Right hindlimb (tissue), 1 donor: ENCODE measurements at places on chromosomes 4 and X.

DNA sequence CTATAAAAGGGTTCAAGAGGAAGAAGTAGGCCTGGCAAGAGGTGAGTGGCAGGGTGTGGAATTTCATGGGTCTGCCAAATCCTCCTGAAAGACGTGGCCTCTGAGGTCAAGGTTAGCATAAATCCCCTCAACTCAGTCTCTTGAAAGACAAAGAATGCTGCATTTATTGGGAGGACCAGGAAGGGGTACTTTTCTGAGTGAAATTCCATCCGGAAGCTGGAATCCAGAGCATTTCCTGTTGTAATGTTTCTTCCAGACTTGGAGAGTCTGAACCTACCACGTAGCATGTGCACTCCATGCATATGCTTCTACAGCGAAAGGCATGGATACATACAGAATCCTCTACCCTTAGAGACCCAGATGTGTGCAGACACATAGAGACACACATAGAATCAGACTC is 13.4 kb upstream of the FGD1 start:
- DNase-seq: no peak

DNA sequence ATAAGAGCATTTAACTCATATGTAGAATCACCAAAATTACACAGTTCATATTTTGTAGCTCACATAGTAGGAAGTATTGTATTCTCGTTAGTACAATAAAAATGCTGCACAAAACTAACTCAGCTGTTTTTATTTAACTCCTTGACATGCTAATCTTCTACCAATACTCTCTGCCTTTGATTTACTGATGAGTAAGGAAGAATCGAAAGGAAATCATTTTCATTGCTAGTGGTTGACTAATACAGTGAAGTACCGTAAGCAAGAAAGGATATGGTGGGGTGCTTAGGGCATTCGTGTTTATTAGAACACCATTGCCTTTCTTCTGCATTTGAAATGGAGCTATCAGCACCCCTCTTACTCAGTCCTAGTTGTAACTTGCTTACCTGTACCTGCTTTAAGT is 1239.1 kb upstream of the TENM3 start:
- no peak for DNase-seq

DNA sequence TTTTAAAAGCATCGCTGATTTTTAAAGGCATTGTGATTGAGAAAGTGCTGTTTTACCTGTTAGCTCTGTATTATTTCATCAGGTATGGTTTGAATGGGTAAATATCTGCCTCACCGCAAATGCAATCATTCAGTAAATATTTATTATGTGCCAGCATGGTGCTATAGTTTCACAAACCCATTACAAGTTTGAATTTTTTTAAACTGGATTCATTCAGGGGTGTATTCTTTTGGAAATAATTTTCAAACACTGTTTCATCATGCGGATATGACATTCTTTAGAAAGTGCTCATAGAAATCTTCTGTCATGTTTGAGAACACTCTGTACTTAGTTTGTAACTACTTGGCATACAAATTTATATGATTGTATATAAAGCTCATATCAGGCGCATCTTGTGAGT is 37.2 kb downstream of the LIMCH1 start:
- no peak for DNase-seq

- no peak for DNase-seq
These were observed 27.2 kb downstream of the BST1 start for GRCh38 chr4:15729910-15730533.

DNA sequence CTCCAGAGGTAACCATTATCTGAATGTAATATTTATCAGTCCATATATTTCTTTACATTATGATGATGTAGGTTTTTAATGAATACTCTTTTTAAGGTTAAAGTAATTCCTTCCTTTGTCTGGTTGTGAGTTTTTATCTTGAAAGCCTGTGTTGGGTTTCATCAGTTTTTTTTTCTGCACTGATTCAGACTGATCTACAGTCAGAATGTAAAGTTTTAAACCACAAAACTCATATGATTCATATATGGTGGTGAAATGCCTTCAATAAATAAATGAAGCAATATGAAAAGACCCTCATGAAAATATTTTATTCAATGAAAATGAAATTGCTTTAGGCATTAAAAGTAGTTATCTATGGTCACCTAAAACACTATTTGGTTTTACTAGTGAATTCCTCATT is 47.1 kb downstream of the SORBS2 start:
- no peak for DNase-seq

DNA sequence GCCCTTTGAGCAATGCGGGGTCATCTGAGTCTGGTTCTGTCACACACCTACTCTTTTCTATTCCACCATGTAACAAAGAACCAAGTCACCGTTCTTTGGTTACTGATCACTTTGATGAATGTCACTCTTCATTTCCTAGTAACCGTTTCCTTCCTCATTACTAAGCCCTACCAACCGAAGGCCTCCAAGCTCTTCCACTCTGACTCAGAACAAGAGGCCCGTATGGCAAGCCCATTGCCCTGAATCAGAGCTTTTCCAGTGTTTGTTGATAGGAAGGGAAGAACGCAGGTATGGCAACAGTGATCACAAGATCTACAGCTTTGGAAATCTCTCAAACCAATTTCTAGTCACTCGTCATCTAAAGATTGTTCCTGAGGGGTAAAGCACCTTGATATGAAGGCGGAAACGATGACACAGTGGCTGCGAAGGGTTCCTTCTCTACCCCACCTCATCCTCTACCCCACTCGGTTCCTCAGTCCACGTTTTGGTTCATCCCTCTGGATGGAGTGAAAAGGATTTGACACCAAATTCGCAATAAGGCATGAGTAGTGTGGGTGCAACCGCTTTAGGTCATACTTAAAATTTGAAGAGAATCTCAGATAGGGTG is 28.0 kb upstream of the CD40LG start:
- no peak for DNase-seq
